Nucleus accumbens (tissue), 56 donors: ENCODE measurements at places on chromosomes 1 and 21.

GRCh38 chr1:52055066-52055865 is at the start of gene TXNDC12:
TXNDC12 (minus strand) TSS chr1:52055191; CDS start chr1:52055096, 95 bp downstream.
- peak; percentile 82 for DNase-seq

- DNase-seq = no peak
Observed at GRCh38 chr1:55725378-55725777, 510.2 kb upstream of the USP24 start.

- no peak for DNase-seq
Observed at GRCh38 chr21:14957836-14958235, 107.0 kb downstream of the NRIP1 start.

DNA sequence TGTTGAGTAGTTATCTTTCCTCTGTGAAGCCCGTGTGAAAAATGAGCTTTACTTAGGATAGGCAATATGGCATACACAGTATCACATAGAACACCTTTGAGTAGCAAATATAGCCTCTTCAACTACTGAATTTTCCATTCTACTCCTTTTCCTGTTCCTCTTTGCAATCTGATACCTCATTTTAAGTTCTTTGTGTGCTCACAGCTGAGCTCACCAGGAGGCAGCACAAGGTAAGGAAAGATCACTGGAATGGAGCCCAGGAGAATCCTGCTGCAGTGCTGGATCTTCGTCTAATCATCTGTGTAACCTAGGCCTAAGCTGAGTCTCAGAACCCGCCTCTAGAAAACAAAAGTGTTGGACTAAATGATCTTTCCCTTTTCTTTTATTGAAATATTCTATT is 171.0 kb downstream of the LRRC40 start:
- no peak for DNase-seq

- no peak for DNase-seq
Observed at GRCh38 chr1:235734335-235734734, 84.8 kb upstream of the GNG4 start.

- DNase-seq = no peak
Observed at GRCh38 chr1:54112027-54112426, 40.8 kb downstream of the CDCP2 start.

- DNase-seq = no peak
Observed at GRCh38 chr1:109207467-109208103, 6.1 kb upstream of the SARS1 start.

- DNase-seq = no peak
Observed at GRCh38 chr1:99737016-99737415, 29.4 kb downstream of the FRRS1 start.

DNA sequence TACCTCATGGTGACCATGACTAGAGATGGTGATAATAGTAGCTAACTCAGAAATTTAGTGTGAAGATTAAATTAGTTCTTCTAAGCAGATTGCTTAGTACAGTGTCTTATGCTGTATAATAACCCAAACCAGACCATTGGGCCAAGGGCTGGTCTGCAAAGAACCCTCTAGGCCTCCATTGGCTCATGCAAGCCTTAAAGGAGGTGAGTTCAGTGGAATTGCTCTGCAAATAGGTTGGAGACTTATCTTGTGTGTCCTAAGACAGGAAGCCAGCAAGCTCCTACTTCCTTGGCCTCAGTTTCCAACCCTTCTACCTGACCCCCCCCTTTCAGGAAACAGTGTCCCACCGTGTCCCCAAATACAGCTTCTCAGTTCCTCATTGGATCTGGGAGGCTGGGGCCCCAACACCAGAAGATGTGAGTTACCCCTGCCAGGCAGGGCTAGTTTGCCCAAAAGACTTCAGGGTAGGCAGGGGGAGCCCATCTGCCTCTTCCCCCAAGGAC is 1.9 kb upstream of the MEF2D start:
- no peak for DNase-seq

GRCh38 chr1:154711416-154711815 is 103.4 kb upstream of the ADAR start:
- no peak for DNase-seq

- DNase-seq = no peak
Observed at GRCh38 chr21:26965907-26966581, 844 bp downstream of the ADAMTS5 start.

- DNase-seq = peak; percentile 38
Observed at GRCh38 chr1:61268546-61269240, 186.3 kb downstream of the NFIA start.

GRCh38 chr1:209869291-209870149 is 41.7 kb downstream of the UTP25 start:
- no peak for DNase-seq

GRCh38 chr1:162169031-162169790 is 99.7 kb downstream of the NOS1AP start:
- DNase-seq = no peak

- no peak for DNase-seq
Observed at GRCh38 chr1:20678599-20678998, 17.4 kb upstream of the DDOST start.

GRCh38 chr1:80961464-80962190 is 839.1 kb upstream of the ADGRL2 start:
- DNase-seq = no peak

DNA sequence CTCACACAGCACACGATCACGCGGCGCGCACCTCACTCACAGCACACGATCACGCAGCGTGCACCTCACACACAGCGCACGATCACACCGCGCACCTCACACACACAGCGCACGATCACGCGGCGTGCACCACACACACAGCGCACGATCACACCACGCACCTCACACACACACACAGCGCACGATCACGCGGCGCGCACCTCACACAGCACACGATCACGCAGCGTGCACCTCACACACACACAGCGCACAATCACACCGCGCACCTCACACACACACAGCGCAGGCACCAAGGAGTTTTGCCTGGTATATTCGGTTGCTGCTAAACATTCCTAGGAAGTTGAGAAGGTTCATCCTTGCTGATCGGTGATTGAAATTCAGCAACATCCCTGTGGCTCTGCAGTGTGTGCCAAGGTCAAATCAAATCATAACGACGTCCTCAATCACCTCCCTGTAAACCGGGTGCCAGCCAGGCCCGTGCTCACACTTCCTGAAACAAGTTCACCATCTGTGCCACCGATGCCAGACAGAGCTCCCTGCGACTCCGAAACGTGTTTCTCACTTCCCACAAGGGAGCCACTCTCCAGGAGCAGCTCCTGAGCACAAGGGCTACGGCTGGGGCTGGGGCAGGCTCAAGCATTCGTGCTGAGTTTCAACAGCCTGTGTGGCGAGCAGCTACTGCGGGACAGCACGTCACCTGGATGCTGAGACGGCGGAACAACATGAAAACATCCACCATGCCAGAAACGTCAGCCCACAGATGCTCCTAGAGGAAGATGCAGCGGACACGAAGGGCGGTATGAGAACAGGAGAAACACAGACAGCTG is 30.2 kb downstream of the WDR4 start:
- DNase-seq = no peak

- no peak for DNase-seq
Observed at GRCh38 chr21:44612029-44612486, at the start of gene KRTAP10-8. KRTAP10-8 (plus strand) TSS chr21:44612079; CDS start chr21:44612101, 22 bp downstream.

DNA sequence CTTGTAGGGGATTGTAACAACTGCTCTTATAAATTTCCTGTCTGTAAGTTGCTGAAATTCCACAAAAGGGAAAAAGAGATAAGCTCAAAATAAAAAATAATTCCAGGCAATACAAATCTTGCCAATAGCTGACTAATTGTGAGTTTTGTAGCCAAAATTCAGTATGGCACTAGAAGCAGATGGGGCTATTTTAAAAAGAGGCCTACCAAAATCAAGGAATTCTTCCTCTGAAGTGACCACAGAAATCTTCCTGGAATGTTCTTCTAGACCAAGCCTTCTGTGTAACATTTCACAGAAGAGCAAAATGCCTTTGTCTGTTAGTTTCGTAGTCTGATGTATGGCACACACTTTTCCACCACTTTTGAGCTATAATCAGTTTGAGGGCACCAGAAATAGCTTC is 127.6 kb downstream of the CYYR1 start:
- no peak for DNase-seq

DNA sequence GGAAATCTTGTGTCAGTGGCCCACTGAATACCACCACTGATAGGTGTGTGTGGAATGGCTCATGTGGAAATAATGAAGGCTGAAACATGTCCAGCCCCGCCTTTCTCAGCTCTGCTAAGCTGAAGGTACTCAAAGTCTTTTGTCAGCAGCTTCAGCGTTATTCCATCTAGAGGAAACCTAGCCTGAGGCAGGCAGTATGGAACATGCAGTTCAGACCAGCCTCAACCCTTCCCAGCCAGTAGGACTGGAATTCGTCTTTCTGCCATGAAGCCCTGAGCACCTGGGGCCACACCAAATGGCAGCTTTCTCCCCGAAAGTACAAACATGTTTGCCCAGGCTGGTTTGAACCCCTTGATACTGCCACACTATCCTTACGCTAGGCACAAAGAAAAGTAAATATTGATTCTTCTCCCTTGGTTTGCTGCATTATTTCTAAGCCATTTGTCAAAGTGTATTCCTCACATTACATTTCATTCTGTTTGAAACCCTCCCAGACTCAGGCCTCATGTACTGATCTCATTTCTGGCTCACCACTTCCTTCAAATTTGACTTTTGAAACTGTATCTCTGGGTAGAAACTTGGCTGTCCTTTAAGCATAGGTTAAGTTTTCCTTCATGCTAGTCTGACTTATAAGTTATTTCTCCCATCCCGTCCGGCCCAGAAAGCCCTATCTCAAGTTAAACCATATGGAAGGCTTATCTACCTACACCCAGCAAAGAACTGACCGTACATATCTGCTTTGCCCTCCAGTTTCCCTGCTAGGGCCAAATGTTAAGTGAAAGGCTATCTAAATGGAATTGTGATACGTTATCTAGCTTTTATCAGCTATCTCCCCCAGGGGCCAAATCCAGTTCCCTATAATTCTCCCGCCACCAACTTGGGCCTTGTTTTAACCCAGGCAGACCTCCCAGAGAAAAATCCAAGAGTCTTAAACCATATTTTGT is 45.7 kb upstream of the HOOK1 start:
- no peak for DNase-seq

DNA sequence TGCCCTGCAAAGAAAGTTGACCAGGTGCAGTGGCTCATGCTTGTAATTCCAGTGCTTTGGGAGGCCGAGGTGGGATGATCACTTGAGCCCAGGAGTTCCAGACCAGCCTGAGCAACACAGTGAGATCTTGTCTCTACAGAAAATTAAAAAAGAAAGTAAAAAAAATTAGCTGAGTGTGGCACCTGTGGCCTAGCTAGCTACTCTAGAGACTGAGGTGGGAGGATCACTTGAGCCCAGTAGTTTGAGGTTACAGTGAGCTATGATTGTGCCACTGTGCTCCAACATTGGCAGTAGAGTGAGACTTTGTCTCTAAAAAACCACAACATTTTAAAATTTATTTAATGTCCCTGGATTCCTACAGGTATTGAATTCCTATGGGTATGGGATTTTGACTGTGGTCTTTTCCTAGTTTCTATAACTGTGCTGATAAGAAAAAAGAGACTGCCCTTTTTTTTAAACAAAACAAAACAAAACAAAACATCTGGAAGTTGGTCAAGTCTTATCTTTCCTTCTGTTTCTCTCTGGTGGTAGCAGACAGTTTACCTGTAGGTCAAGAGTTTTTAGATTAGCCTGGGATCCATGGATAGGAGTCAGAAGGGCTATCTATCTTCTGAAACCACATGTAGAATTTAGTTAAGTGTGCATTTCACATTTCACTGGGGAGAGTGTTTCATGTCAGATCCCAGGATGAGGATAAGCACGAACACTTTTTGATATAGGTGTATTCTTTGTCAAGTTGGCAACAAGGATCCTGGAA is 18.8 kb downstream of the UCK2 start:
- no peak for DNase-seq

DNA sequence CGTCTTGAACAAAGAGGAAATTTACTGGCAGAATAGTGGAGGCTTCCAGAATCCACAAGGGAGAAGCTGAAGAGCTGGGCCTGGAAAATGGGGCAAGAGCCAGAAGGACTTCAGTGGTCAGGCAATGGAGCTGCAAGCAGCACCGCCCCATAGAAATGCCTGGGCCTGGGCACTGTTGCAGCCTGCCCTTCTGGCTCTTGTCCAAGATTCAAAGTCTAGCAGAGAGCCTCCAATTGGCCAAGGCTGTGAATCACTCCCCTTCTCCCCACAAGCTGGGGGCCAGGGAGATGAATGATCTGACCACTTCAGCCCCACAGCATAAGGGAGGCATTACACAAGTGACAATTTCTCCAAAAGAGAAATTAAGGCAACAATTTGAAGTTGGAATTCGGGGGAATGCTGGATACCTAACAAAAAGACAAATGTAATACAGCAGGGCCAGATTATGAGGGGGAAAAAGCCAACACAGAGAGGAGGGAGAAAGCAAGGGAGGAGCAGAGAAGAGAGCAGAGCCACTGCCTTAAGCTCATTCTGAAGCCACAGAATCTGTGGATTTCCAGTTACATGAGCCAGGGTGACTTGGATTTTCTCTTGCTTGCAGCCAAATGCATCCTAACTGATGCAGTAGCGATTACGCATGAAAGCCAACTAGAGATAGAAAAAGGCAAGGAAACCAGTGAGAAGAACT is 80.3 kb downstream of the LRIG2 start:
- no peak for DNase-seq

- DNase-seq = no peak
Observed at GRCh38 chr1:9249534-9250410, 15.2 kb downstream of the H6PD start.

GRCh38 chr1:24015221-24016210 is 35.4 kb upstream of the SRSF10 start:
- no peak for DNase-seq

- no peak for DNase-seq
Observed at GRCh38 chr1:113103048-113103447, 30.1 kb downstream of the LRIG2 start.

- no peak for DNase-seq
Observed at GRCh38 chr1:7898962-7899361, 41.7 kb downstream of the TNFRSF9 start.

- DNase-seq = no peak
Observed at GRCh38 chr1:223312705-223313414, 51.1 kb downstream of the SUSD4 start.

DNA sequence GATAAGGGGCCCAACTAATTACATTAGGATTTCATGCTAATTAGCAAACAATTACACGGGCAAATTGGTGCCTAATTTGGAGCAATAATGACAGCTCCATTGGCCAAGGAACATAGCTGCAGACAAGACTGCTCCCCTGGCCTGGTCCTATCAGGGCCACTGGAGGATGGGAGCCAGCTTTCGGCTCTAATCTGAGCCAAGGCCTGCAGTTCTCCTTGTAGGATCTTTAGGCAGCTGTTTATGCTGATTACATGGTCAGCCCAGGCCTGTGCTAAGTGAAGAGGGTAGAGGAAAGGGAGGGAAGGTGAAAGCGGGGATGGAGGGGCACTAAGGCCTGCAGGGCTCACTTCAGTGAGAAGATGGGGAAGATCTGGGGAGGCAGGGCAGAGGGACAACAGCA is 12.4 kb upstream of the ADGRB2 start:
- no peak for DNase-seq

GRCh38 chr1:43446881-43447835 is 6.6 kb downstream of the HYI start:
- DNase-seq = no peak

- no peak for DNase-seq
Observed at GRCh38 chr1:48644190-48644900, 132.3 kb downstream of the BEND5 start.
